ENCODE measurements at places on chromosomes 16 and 17. TPM values are rescaled to one million over a fixed set of nuclear protein-coding genes. Genes with fewer than 3 reads are reported as not detected.

CA4 gene
- total RNA-seq: not detected

ADAP2 gene
- total RNA-seq: 0.72 TPM

EPOP gene
- 1.2 TPM for total RNA-seq

DNAH2 gene
- 0.88 TPM for total RNA-seq

SOCS1 gene
- 1.8 TPM for total RNA-seq

GAS2L2 gene
- total RNA-seq: not detected

PDILT gene
- total RNA-seq: not detected

DUS1L gene
- total RNA-seq: 43.8 TPM

XAF1 gene
- total RNA-seq: 36.2 TPM

CTF1 gene
- total RNA-seq: 2.9 TPM

TMIGD1 gene
- not detected for total RNA-seq

ABCA8 gene
- total RNA-seq: 36.2 TPM

FBXW10 gene
- under 0.01 TPM for total RNA-seq

ADAD2 gene
- total RNA-seq: not detected

CCL23 gene
- not detected for total RNA-seq

ENPP7 gene
- total RNA-seq: not detected

ABCA10 gene
- 1.8 TPM for total RNA-seq

CHST6 gene
- total RNA-seq: 1.1 TPM

KRTAP4-5 gene
- total RNA-seq: not detected

QRICH2 gene
- 3.6 TPM for total RNA-seq

ESRP2 gene
- total RNA-seq: under 0.01 TPM

SLC47A1 gene
- 1.1 TPM for total RNA-seq

KRT39 gene
- 0.36 TPM for total RNA-seq

CPHXL2 gene
- total RNA-seq: not detected

G6PC1 gene
- not detected for total RNA-seq

MRPL38 gene
- total RNA-seq: 37.1 TPM

RGS11 gene
- 0.59 TPM for total RNA-seq

PTX4 gene
- total RNA-seq: not detected

TNP2 gene
- total RNA-seq: not detected

CORO6 gene
- 12.7 TPM for total RNA-seq

NPW gene
- total RNA-seq: not detected

Measured in osteoblast (primary cell).